Activated CD8-positive, alpha-beta memory T cell treated with anti-CD3 and anti-CD28 coated beads, Interleukin-2, amount 10 ng/mL, durations not matched to agents 7 days and 5 days (primary cell): ENCODE measurements at places on chromosomes 1 and 21. TPM values are rescaled to one million over a fixed set of nuclear protein-coding genes. Genes with fewer than 3 reads are reported as not detected.

DNA sequence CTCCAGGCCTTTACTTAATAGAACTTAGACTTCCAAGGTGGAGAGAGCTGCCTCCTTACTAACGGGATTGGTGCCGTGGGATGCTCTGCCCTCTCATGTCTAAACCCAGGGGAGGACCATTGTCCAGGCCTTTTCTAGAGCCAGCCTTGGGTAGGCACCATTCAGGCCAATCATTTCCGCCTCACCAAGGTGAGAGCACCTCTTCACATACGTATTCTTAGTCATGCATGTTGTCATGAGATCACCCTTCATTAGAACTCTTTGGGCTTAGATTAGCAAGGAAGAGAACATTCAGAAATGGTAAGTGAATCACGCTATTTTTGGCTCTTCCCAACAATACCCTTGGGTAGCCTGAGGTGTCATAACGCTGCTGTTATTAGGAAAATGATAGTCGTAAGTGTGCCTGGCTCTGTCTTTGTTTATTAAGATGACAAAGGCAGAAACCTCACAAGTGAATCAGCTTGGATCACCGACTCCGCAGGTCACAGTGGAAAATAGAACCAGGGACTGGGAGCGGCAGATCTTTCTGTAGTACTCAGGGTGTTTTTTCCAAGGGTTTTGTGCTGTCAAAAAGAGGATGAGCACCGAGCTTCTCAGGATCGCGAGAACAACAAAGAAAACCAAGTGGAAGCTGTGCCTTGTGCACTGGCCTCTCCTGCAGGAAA, 55.0 kb downstream of the HUNK start:
- no peaks in the 10 kb centered on the region for H3K27me3 ChIP-seq
- H3K4me3 ChIP-seq: no peak overlapping the region
- no peaks in the 10 kb centered on the region for H3K4me1 ChIP-seq
- no peak overlapping the region for H3K27ac ChIP-seq

- no peak for DNase-seq
- H3K4me3 ChIP-seq: no peak overlapping the region
- peaks cover 10% of the 10 kb centered on the region for H3K4me1 ChIP-seq
- H3K36me3 ChIP-seq: no peaks in the 10 kb centered on the region
Observed at GRCh38 chr1:39158327-39159086, 46.0 kb upstream of the MACF1 start.

GRCh38 chr1:40050863-40051262, 10.3 kb downstream of the CAP1 start:
- no peak overlapping the region for H3K4me3 ChIP-seq
- H3K27me3 ChIP-seq: no peaks in the 10 kb centered on the region
- H3K36me3 ChIP-seq: peaks cover 63% of the 10 kb centered on the region

DNA sequence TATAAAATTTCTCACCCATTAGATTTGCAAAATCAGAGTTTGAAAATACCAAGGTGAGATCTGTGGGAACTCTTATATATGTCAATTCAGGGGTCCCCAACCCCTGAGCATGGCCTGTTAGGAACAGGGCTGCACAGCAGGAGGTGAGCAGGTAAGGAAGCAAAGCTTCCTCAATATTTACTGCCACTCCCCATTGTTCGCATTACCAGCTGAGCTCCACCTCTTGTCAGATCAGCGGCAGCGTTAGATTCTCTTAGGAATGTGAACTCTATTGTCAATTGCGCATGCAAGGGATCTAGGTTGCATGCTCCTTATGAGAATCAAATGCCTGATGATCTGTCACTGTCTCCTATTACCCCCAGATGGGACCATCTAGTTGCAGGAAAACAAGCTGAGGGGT, 376.6 kb downstream of the LMO4 start:
- no peaks in the 10 kb centered on the region for H3K36me3 ChIP-seq
- no peak overlapping the region for H3K27ac ChIP-seq
- DNase-seq: no peak
- H3K4me1 ChIP-seq: no peaks in the 10 kb centered on the region

- H3K27me3 ChIP-seq: peaks cover 13% of the 10 kb centered on the region
- no peak overlapping the region for H3K27ac ChIP-seq
- H3K4me1 ChIP-seq: no peaks in the 10 kb centered on the region
- H3K36me3 ChIP-seq: no peaks in the 10 kb centered on the region
Observed at GRCh38 chr21:43997766-43998742, 14.1 kb upstream of the TRAPPC10 start.

GRCh38 chr1:110266834-110267233, 56.7 kb downstream of the KCNC4 start:
- no peak overlapping the region for H3K27ac ChIP-seq
- peaks cover 4% of the 10 kb centered on the region for H3K27me3 ChIP-seq
- H3K36me3 ChIP-seq: no peaks in the 10 kb centered on the region
- no peaks in the 10 kb centered on the region for H3K4me1 ChIP-seq

DNA sequence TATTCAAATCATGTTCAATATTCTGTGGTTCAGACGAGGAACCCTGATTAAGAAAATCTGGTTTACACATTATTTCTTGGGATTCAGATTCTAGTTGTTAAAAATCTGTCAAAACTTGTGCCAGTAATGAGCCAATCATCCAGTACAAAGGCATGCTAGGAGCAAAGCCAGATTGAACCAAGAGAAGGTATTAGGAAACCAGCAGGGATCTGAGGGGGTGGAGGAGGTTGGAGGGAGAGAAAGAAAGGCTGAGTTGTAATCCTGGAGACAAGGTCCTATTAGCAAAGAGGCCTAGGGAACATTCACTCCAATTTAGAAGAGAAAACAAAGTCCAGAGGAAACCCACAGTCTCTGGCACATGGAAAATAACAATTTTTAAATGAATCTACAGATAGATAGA, 352.9 kb downstream of the LTN1 start:
- no peak for DNase-seq
- H3K27me3 ChIP-seq: no peaks in the 10 kb centered on the region
- H3K4me3 ChIP-seq: no peak overlapping the region
- peaks cover 20% of the 10 kb centered on the region for H3K36me3 ChIP-seq
- H3K27ac ChIP-seq: no peak overlapping the region

DNA sequence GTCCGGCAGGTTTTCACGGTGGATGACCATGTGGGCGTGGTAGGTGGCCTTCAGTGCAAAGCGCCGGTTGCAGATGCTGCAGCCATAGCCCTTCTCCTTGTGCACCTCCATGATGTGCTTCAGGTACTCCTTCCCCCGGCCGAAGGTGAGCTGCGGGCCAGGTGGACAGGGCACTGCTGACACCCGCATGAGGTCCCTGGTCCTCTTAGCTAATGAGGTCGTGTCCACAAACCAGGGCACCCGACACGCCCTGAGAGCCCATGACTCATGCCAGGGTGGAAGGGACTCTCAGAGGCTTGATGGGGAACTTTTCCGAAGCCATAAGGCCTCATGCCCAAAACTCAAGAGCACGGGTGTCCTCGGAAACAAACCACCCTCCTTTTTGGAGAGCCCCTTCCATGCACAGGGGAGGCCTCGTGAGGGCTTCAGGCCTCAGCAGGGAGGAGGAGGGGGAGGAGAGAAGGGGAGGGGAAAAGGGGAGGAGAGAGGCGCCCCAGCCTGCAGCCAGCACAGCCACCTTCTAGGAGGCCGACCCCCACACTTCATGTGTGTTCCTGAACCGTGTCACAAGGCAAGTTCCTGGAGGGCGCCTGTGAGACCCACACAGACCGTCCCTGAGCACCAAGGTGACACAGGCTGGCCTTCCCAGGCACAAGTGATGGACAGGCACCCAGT, 54.4 kb upstream of the RIPK4 start:
- DNase-seq: no peak
- no peak overlapping the region for H3K4me3 ChIP-seq
- H3K27ac ChIP-seq: no peak overlapping the region
- H3K27me3 ChIP-seq: no peaks in the 10 kb centered on the region
- peaks cover 1% of the 10 kb centered on the region for H3K4me1 ChIP-seq
- no peaks in the 10 kb centered on the region for H3K36me3 ChIP-seq

DNA sequence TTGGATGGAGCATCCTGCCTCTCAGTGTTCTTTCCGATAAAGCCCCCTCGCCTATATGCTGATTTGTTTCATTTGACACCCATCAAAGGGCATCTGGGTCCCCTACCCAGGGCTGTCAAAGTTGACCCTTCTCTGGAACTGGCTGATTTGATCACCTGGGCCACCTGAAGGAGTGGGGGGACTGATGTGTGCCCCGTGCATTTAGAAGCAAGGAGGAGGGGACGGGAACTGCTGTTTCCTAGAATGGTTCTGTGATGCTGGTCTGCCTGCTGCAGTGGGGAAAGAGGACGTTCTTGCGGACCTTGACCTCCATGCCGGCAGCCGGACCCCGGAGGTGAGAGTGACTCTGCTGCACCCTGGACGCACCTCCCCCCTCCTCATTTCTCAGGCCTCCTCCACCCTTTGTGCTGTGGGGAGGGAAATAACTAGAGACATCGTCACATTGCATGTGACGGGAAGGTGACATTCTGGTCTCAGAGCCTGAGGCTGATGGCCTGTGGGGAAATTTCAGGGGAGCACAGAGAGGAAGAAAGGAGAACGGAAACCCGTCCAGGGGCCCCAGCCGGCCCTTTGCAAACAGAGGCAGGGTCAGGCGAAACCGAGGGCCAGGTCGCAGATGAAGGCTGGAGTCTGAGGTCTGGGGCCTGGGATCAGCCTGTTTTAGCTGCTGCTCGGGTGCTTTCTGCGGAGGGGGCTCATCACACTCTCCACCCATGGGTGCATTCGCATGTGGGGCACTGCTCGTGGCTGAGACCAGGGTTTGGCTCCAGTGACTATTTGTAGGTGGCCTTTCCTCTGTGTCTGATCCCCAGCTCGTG, 25.7 kb downstream of the CRYAA start:
- no peak for DNase-seq
- peaks cover 21% of the 10 kb centered on the region for H3K4me1 ChIP-seq
- H3K27ac ChIP-seq: no peak overlapping the region
- no peak overlapping the region for H3K4me3 ChIP-seq

DNA sequence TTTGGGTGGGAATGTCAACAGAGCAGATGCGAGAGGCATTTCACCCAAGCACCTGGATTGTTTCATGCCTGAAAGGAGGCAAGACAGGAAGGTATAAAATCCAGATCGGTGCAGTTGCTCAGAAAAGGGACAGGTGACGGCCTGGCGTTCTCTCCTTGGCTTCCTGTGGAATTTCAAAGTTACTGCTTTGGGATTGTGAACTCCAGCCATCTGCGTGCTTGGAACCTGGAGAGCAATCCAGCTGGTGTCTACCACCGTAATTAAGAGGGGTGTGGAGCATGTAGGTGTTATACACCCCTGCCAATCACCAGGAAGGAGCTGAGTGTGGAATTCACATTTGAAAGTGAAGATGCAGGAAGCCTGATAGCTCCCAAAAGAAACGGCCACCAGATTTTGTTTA, 286.1 kb downstream of the KIF26B start:
- peaks cover 6% of the 10 kb centered on the region for H3K27me3 ChIP-seq
- no peaks in the 10 kb centered on the region for H3K4me1 ChIP-seq
- no peaks in the 10 kb centered on the region for H3K36me3 ChIP-seq
- H3K27ac ChIP-seq: no peak overlapping the region
- no peak overlapping the region for H3K4me3 ChIP-seq

DNA sequence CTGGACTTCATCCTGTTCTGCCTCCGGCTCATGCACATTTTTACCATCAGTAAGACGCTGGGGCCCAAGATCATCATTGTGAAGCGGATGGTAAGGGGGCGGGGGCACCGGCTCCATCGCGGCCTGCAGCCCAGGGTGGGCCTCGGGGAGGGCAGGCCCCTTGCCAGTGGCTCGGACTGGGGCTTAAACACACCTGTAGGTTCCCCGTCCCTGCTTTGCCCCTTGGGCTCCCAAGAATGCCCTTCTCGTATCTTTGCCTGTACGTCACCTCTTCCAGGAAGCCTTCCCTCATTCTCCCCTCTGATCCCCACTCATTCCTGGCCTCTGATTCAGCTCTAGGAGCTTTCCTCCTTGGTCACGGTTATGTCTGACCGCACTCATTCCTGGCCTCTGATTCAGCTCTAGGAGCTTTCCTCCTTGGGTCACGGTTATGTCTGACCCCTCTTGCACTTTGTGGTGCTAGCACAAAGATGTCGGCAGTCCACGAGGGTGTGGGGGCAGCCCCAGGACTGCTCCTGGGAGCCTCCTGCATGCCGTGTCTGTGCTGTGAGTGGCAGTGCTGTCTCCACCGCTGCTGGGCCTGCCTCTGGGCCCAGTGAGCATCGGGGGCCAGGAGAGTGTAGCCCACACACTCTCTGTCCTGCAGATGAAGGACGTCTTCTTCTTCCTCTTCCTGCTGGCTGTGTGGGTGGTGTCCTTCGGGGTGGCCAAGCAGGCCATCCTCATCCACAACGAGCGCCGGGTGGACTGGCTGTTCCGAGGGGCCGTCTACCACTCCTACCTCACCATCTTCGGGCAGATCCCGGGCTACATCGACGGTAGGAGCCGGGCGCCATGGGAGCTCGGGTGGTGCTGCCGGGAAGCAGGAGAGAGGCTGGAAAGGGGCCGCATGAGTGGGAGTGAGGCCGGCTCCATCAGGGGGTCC, 49.1 kb upstream of the LRRC3 start:
- DNase-seq: no peak
- H3K27me3 ChIP-seq: no peaks in the 10 kb centered on the region
- peaks cover 3% of the 10 kb centered on the region for H3K4me1 ChIP-seq
- no peak overlapping the region for H3K27ac ChIP-seq

- H3K27ac ChIP-seq: no peak overlapping the region
- peaks cover 4% of the 10 kb centered on the region for H3K36me3 ChIP-seq
- DNase-seq: peak; percentile 36
- peaks cover 11% of the 10 kb centered on the region for H3K4me1 ChIP-seq
- H3K4me3 ChIP-seq: no peak overlapping the region
Observed at GRCh38 chr1:226875641-226876295, 5.4 kb downstream of the PSEN2 start.

GRCh38 chr1:41530411-41530810, 45.9 kb upstream of the EDN2 start:
- H3K27ac ChIP-seq: no peak overlapping the region
- H3K4me1 ChIP-seq: no peaks in the 10 kb centered on the region
- H3K4me3 ChIP-seq: no peak overlapping the region
- DNase-seq: no peak
- no peaks in the 10 kb centered on the region for H3K27me3 ChIP-seq
- no peaks in the 10 kb centered on the region for H3K36me3 ChIP-seq

GRCh38 chr1:84968101-84968500, 28.8 kb downstream of the MCOLN2 start:
- peaks cover 37% of the 10 kb centered on the region for H3K4me1 ChIP-seq
- no peak overlapping the region for H3K4me3 ChIP-seq
- peaks cover 42% of the 10 kb centered on the region for H3K36me3 ChIP-seq
- no peak for DNase-seq
- H3K27ac ChIP-seq: no peak overlapping the region
- no peaks in the 10 kb centered on the region for H3K27me3 ChIP-seq

DNA sequence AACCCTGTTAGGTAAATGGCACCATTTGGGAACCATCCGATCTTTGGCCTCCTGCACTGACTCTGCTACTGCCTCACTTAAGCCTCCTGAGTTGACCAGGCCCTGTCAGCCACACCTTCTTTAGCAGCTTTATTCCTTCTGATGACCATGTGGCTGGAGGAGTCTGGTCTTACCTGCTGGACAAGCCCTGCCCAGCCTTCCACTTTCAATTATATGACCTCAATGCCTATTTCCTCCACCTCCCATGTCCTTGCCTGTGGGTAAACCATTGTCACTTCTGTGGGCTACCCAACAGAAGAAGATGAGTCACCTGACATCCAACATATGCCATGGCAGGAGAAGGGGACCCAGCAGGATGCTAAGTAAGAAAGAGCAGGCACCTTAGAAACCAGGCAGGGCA, 393.8 kb downstream of the NTNG1 start:
- DNase-seq: no peak
- no peak overlapping the region for H3K27ac ChIP-seq

The HHAT gene
- total RNA-seq: 0.64 TPM

The OR10J1 gene
- total RNA-seq: not detected

The OLIG2 gene
- not detected for total RNA-seq

The CLDN8 gene
- not detected for total RNA-seq

The GNAT2 gene
- not detected for total RNA-seq
